NCI-H2029 treated with DMSO at 0.1 percent for 48 hours (cell line): ENCODE measurements at places on chromosomes 16 and 17.

GRCh38 chr17:298791-299450 lies 53.7 kb downstream of the RPH3AL start:
- no peak for DNase-seq

GRCh38 chr16:2033057-2033908 lies 6.6 kb downstream of the NHERF2 start:
- DNase-seq: no peak

DNA sequence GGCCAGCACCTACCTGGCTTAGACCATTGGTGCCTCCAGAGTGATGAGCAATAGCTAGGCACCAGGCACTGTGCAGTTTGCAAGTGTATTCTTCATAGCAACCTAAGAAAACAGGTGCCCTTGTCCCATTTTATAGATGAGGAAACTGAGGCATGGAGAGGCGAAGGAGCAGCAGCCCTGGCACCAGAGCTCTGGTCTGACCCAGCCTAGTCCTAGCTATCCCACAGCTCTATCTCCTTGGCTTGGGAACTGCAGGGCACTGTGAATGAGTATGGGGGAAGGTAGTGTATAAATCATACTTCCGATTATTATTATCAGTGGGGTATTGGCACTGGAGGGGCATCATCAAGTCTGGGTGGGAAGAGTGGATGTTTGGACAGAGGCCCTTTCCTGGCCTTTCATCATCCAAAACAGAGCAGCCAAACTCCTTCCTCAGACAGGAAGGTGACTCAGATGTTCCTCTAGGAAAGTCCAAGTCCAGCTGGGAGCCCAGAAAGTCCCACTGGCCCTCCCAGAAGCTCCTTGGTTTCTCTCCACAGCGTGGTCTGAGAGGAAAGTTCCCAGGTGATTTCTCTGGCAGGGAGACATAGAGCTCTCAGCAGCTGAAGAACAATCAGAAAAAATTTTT lies 32.0 kb upstream of the PLLP start:
- DNase-seq: no peak

DNA sequence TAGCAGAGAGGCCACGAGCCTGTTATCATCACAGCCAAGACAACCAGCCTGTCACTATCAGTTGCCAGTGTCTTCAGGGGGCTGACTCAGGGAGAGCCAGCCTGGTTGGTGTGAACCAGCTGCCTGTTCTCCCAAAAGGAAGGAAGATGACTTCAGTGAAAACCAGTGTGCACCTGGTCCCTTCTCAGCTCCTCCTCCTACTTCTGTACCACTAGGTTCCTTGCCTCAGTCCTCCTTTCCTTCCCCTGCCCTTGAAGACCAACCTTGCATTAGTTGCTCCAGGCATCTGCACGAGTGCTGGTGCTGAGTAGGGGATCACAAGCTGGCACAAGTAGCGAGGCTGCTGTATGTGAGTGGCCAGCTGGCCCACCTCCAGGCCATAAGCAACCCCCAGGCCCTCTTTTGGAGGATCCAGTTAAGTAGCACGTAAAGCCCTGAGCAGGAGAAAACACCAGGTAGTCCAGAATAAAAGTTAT lies 8.5 kb downstream of the TUBG1 start:
- no peak for DNase-seq

DNA sequence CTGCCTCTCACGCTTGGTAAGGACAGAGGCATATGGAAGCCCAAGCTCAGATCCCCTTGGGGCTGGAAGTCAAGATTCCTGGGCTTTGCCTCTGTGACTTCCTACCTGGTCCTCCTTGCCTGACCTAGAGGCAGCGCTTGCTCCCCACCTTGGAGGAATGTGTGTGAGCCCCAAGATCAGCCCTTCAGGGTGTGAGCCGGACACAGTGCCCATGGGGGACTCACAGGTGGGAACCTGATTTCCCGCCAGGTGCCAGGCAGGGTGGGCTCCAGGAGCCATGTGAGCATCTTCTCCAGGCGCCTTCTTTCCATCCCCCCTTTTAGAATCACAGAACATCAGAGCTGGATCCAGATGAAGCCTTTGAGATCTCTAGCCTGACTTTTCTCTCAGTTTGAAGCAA lies 10.2 kb downstream of the CD300LG start:
- DNase-seq: no peak

GRCh38 chr17:72875361-72875760 lies 217.1 kb downstream of the SLC39A11 start:
- DNase-seq: no peak

DNA sequence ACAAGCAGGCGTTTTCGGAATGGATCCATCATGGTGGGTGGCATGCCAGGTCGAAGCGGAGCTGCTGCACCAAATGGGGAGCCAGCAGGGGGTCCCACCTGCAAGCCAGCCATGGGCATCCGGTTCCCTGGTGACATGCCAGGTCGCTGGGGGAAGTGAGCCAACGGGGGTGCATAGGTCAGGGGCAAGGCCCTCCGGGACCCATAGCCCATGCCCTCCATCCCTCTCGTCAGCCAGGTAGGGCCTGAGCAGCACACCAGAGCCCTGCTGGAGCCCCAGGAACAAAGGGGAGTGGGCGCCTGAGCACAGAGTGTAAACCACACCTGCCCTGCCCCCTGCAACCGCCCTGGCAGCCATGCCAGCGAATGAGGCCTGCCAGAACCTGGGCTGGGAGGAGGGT lies 5.0 kb downstream of the SMARCD2 start:
- no peak for DNase-seq

GRCh38 chr17:17402558-17402957 lies 74.2 kb upstream of the MED9 start:
- no peak for DNase-seq

- DNase-seq: no peak
These were observed 251.2 kb downstream of the ENGASE start for GRCh38 chr17:79325709-79326430.

- no peak for DNase-seq
These were observed 743 bp downstream of the SHCBP1 start for GRCh38 chr16:46620266-46621005.

GRCh38 chr17:70569128-70569527 lies 399.8 kb downstream of the KCNJ2 start:
- no peak for DNase-seq

- DNase-seq: no peak
These were observed 438.0 kb upstream of the PMFBP1 start for GRCh38 chr16:72609933-72610332.

DNA sequence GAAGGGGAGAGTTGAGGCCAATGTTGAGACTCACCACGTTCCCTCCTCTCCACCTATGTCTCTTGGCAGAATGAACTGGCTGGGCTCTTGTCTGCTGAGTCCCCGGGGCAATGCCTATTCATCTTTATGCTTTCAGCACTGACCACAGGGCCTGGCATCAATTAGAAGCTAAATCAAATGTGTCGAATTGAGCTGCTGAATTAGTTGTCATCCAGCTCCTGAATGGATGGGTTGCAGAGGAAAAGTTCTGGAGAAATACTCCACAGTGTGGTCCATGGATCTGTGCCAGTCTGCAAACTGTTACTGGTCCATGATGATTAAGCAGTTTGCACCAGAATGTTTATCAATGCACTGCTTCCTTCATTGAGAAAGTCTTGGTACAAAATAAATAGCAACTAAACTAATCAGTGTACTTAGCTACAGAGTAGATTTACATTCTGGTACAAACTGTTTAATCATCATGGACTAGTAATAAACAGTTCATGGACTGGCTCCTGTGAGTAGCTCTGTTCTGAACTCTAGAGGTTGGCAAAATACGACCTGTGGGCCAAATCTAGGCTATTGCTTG lies 4.6 kb downstream of the CNGB1 start:
- DNase-seq: no peak

- DNase-seq: no peak
These were observed 7.7 kb upstream of the KRTAP17-1 start for GRCh38 chr17:41322903-41323895.

DNA sequence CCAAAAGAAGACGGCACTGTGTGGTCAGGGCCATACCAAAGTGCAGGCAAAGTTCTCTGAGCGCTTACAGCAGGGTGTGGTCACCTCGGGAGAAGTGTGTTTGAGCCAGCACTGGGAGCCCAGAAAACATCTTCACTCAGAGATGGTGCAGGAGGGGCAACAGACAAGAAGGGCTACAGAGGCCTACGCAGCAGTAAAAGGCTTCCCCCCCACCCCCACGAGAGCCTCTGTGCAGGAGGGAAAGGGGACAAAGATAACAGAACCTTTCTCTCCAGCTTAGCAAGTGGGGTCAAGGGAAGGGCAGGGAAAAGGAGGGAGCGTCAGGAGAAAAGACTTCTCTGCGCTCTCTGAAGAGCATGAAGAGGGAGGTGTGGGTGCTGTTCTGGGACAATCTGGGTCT lies 2.8 kb downstream of the VAT1 start:
- DNase-seq: no peak

- no peak for DNase-seq
These were observed 39.6 kb upstream of the TMEM97 start for GRCh38 chr17:28279411-28279810.

DNA sequence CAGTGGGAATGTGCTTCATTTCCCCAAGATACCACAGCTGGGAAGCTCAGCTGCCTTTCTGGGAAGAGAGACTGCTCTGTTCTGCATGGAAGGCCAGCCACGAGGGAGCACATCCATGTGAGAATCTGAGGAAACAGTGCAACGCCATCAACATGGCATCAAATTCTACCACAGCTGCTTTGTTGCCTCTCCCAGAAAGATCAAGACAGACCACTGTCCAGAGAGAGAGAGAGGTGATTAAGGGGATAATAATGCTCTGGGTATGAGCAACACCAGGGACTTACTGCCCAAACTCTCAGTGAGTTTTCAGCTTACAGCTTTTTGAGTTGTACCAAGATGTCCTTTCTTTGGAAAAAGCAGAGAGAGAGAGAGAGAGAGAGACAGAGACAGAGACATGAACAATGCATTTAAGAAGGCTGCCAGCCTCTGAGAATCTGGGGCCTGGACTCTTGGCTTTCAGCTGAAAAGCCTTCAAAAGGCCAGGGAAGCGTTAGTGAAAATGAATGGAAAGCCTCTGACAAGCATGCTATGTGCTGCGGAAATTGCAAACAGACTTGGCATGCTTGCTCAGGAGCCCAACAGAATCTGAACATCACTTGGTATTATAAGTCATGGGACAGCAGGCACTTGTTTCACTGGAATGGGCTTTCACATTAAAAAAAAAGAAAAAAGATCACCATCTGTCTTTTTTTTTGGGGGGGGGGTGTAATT lies 223.1 kb downstream of the MAP2K6 start:
- DNase-seq: no peak

GRCh38 chr17:2386400-2387085 lies 14.3 kb downstream of the MNT start:
- no peak for DNase-seq

DNA sequence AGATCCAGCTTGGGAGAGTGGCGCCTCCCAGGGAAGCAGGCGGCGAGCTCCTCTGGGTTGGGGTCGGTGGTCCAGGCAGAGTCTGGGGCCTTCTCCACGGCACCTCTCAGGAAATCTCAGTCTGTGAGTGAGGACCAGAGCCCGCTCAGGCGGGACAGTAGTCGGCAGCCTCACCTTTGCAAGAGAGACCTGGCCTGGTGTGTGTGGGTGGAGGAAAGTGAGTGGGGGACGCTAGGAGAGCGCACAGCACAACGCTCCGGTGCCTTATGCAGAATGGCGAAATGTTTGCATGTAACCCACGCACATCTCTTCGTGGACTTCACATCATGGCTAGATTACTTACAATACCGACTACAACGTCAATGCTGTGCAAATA lies 2.2 kb downstream of the AHSP start:
- no peak for DNase-seq

GRCh38 chr16:61968242-61969076 lies 67.8 kb downstream of the CDH8 start:
- DNase-seq: no peak

DNA sequence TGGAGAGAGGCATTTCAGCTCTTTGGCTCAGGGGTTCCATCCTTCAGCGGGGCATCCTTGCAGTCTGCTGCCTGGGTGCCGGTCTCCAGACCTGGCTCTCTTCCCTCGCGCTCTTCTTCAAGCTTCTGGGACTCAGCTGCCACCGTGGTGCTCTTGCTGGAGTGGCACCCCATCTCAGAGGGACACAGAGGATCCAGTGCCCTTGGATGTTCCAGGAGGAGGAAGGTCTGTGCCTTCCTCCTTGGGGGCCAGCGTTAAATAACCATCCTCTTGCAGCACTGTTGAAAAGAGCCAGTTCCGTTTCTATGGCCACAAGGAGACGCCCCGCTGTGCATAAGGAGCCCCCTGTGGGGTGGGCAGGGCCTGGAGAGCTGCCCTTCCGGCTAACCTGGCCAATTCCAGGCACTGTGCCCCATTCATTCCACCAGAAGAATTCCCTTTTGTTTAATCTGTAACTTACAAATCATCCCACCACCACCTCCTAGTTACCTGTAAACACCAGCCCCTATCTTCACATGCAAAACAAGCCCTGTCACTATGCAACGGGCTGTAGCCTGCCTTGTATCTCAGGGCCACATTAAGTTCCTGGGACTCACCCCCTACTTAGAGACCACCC lies 8.6 kb downstream of the CHD9NB start:
- DNase-seq: no peak

DNA sequence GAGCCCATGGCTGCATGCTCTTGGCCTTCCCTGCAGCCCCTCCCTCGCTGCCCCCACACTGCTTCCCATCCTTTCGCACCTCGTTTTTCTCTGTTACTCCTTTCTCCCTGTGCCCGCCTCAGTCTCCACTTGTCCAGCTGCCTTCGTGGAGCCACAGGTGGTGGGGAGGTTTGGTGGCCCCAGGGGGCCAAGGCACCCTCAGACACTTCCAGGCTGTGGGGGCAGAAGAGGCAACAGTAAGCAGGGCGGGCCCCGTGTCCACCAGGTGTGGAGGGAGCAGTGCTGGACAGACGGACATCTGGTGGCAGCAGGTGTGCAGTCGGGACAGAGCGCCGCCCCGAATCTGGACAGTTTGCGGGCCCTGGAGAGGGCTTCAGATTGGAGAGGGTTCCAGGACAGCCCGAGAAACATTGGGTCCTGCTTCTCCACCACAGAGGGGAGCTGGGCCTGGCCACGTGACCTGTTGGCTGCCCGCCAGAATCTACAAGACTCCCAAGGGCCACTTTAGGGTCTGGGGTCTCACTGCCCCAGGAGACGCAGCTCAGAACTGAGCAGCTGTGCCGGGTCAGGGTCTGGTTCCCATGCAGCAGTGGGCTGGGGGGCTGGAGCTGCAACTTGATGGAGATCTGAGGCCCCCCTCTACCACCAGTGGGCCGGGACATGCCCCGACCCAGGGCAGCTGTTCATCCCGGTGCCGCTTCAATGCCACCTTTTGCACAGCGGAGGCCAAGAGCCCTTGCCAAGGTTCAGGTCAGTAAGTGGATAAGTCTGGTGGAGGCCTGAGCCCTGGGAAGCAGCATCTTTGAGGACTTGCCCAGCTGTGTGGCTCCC lies 22.8 kb downstream of the BAHCC1 start:
- DNase-seq: no peak

GRCh38 chr17:38600906-38601305 lies 4.8 kb downstream of the SRCIN1 start:
- DNase-seq: no peak

GRCh38 chr17:47095268-47095667 lies 93.8 kb downstream of the CDC27 start:
- no peak for DNase-seq

DNA sequence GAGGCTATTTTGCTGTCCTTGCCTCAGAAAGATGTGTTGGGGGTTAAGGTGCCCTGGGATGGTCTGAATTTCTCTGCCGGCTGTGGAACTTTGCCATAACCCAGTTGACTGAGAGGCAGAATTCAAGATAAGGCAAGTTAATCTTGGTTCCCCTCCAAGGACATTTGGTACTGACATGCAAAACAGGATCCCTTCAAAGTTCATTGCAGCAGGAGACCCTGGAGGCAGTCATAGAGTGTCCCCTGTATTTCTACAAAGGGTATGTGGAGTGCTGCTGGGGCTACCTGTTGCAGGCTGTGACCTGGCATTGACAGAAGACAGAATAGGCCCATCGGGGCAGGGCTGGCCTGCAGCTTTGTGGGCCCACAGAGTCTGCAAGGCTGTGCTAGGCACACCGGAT lies 135.6 kb upstream of the IRX3 start:
- no peak for DNase-seq

- DNase-seq: no peak
These were observed 33.5 kb upstream of the DNAH9 start for GRCh38 chr17:11564589-11565380.
